ENCODE measurements at places on chromosomes 4 and X.

DNA sequence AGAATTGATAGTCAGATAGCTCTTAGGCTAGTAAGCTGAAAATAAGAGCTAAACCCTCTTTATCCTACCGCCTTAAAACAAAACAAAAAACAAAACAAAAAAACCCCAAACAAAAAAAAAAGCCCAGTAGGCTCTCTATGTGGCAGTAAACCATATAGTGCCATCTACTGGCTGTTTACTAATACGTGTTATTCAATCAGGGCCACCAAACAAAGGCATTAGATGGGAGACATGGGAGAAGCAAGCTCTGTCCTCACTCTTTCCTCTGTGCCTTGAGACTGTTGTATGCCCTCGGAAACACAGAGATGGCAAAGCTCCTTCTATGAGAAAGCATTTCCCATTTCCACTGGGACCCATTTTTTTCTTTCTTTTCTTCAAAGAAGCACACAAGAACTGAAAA is 148.8 kb upstream of the MID1 start:
- DNase-seq = no peak

GRCh38 chrX:125646195-125646594 is 326.5 kb downstream of the TEX13C start:
- no peak for DNase-seq

DNA sequence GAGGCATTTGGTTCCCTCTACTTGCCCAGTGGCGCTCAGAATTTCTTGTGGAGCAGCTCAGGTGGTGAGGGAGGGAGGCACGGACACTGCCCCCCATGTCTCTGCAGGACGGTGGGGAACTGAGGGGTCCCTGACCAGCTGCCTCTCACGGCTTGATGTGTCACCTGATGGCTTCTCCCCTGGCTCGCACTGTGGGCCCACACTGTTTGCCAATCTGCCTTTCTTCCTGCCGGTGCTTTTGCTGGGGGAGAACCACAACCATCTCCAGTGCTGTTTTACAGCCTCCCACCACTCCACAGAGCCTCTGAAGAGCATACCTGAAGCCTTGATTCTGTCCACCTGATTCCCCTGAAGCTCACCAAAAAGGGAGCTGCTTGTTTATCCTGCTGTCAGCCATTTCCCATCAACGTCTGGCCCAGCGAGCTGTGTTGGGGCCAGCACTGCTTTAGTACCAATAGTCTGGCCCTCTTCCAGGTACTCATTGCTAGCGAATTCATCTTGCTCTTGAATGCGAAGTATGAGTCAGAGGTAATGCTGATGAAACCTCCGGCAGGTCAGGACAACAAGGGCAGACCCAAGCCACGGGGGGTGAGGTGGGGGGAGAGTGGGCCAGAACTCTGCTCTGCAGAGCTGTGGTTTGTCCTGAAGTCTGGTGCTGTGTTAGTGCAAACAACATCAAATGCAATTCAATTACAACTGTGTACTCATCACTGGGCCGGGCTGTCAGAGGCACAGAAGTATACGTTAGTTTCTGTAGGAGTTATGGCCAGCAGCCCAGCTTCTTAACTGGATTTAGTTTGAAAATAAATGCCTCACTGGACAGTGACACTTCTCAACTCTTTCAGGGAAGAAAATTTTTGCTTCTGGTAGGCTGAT is 208.3 kb upstream of the JADE1 start:
- DNase-seq = no peak

- no peak for DNase-seq
Observed at GRCh38 chr4:2913168-2913567, 50.0 kb downstream of the NOP14 start.

DNA sequence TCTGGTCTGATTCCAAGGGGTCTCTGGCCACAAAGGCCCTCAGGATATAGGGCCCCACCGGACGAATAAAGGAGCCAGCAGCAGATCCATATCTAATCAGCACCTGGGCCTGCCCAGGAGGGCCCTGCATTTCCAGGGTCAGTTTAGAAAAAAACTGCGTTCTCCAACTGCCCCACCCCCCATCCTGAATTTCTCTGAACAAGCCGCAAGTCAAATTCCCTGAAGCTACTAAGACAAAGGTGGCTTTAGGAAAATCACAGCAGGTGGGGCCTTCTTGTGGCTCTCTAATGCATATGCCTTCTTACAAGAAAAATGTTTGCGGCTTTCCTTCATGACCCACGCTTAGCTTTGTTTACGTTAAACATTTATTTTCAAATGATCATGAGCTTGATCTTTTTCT is 76.6 kb downstream of the MBNL3 start:
- DNase-seq = no peak

DNA sequence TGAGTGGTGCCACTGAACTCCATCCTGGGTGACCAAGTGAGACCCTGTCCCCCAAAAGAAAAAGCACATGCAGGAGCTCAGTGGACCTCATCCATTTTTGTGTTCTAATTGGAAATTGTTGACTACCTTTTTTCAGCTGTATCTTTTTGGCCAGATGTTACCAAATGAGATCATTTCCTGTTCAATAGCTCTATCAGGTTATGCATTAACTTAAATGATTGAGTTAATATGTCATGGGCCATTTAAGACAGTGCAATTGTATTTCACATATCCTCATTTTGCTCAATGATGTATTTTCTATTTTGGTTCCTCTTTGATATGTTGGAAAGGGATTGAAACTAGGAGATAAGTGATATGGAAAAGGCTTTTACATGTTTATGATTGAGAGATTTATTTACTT is 26.2 kb upstream of the RHOH start:
- DNase-seq = no peak

DNA sequence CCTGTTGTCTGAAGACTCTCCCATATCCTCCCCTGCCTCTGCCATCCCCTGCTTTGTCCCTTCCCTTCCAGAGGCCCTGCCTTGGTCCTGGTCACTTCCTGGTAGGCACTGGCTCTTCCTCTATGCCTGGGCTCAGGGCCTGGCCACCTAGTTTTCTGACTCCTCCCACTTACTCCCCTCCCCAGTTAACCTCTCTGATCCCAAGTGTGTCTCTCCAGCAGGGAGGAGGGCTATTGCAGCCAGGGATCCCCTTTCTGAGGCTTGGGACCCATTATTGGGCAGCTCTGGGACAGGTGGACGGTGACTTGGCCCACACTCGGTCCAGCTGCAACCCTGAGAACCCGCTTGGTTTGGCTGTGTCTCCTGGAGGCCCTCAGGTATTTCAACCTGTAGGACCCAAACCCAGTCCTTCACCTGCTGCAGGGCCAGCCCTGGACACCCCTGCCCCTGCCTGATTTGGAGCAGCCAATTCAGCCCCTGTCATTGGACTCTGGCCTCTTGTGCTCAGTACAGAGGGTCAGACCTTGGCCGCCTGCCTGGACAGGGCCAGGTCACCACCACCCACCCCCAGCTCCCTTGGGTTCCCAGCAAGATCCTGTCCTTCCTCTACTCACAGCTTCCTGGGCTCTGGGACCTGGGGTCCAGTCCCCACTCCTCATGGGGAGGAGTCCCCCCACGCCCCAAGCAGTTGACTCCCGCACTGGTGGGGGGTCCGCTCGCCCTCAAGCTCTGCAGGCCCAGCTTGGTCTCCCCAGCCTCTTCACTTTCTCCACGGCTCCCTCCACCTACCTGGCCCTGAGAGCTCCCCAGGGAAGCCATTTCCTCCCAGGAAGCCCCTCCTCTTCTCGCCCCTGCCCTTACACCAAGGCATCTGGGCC is 1.1 kb upstream of the SH3BP2 start:
- DNase-seq = no peak

GRCh38 chr4:15864651-15865566 is 73.6 kb downstream of the FGFBP1 start:
- DNase-seq = no peak

DNA sequence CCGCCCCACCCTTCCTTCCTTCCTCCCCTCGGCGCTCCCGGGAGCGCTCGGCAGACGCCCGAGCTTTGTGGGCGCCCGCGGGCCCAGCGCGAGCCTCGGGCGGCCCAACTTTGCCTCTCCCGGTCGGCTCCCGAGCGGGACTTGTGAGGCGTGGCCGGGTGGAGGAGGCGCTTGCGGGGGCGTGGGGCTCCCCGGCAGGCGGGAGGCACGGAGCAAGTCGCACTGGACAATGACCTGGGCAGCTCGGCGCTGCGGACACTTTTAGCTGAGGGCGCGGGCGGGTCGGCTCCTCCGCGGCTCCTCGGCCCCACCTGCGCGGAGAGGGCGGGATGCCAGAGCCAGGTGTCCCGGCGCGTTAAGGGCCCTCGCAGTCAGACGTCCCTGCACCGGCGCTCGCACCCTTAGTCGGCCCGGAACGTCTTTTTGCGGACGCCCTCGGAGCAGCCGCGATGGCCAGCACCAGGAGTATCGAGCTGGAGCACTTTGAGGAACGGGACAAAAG is 385 bp downstream of the DCLK2 start:
- no peak for DNase-seq

- no peak for DNase-seq
Observed at GRCh38 chr4:40152637-40153036, 44.2 kb upstream of the RHOH start.

- DNase-seq = no peak
Observed at GRCh38 chrX:9677098-9677739, 88.4 kb downstream of the GPR143 start.

- no peak for DNase-seq
Observed at GRCh38 chrX:38305971-38306370, 21.3 kb downstream of the RPGR start.

DNA sequence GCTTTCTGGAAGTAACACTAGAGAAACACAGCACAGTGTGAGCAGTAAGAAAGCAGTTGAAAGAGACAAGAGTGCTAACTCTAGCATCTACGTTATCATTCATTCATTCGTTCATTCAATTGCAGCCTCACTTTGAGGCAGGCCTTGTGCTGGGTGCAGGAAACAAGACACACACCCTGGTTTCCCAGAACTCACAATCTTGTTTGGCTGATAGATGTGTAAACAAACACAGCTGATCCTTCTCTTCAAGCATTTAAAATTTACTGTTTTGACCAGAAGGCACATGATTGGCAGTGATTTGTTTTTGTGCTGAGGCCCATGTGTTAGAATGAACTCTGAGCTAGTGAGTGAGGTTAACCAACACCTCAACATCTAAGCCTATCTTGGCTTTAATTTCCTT is 20.4 kb upstream of the TBC1D9 start:
- DNase-seq = no peak

DNA sequence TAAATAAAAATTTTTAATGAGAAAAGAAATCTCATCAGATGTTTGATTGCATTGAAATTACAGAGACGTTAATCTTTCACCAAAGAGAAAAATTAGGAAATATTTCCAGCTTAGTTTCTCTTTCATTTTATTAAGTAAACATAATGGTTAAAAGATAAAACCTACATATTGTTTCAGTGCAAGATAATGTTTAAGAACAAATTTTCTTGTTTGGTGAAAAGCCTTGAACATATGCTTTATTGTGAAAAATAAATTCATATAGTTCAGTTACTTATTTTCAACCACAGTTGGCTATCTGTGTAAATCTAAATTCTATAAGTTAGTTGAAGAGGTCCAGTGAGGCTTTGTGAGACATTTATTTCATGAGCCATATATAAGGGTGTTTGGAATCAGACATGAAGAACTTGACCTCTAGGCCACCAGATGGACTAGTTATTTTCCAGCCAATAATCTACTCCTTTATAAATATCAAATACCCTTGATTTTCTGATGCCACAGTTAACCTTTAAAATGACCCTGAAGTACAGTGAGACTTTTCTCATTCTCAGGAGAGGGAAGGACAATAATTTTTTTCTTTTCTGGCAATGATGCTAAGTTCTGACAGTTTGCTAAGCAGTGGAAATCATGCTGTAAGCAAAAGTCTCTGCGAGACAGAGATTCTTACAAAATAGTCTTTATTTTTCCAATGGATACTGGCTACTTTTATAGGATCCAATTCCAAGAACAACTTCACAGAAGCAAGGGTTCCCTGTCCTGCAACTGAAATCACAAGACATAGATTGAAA is 2.5 kb downstream of the ARSJ start:
- no peak for DNase-seq

- no peak for DNase-seq
Observed at GRCh38 chrX:14913241-14913640, 40.0 kb downstream of the MOSPD2 start.

- DNase-seq = no peak
Observed at GRCh38 chr4:743463-744211, 38.0 kb downstream of the PCGF3 start.

GRCh38 chrX:135463937-135464336 is 42.2 kb downstream of the SMIM10L2A start:
- no peak for DNase-seq

GRCh38 chrX:77505227-77505626 is 58.0 kb downstream of the FGF16 start:
- no peak for DNase-seq

Data from C1 segment of cervical spinal cord (tissue), 14 donors.